ENCODE measurements at places on chromosomes 7 and 10.

DNA sequence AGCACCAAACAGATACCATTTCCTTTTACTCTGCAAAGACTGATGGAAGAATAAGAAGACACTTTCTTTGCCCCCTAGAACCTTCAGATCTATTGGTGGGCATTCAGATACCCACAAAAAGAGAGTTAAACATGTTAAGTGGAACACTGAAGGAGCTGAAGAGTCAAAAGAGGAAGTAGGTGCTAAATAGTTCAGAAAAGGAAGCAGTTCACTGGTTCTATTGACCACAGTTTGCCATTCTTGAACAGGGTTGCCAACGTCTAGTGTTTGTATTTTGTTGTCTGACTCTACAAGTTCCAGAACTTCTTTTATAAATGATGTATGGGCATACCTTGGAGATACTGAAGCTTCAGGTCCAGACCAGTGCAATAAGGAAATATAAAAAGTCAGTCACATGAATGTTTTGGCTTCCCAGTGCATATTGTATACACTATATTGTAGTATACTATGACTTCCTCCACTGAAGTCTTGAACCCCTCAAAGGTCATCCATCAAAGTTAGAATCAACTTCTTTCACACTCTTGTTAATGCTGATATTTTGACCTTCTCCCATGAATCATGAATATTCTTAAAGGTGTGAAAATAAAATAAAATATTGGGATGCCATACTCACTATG, 47.5 kb upstream of the AGR3 start:
- no peaks in the 10 kb centered on the region for H3K4me1 ChIP-seq
- H3K27me3 ChIP-seq = no peaks in the 10 kb centered on the region
- no peaks in the 10 kb centered on the region for H3K36me3 ChIP-seq
- H3K27ac ChIP-seq = no peak overlapping the region

GRCh38 chr10:73906524-73907447, 4.1 kb upstream of the PLAU start:
- no peak overlapping the region for H3K4me3 ChIP-seq
- peak; percentile 74 for DNase-seq
- peaks cover 14% of the 10 kb centered on the region for H3K4me1 ChIP-seq
- peaks cover 13% of the 10 kb centered on the region for H3K27me3 ChIP-seq
- H3K36me3 ChIP-seq = no peaks in the 10 kb centered on the region

GRCh38 chr7:2860627-2861133, 16.6 kb upstream of the GNA12 start:
- DNase-seq = no peak
- H3K27me3 ChIP-seq = no peaks in the 10 kb centered on the region
- H3K4me3 ChIP-seq = no peak overlapping the region
- peaks cover 24% of the 10 kb centered on the region for H3K4me1 ChIP-seq
- peak overlapping the region; percentile 15 for H3K27ac ChIP-seq
- no peaks in the 10 kb centered on the region for H3K36me3 ChIP-seq

GRCh38 chr7:137304624-137305235, 38.8 kb downstream of the PTN start:
- H3K27ac ChIP-seq = peak overlapping the region; percentile 11
- peaks cover 42% of the 10 kb centered on the region for H3K4me1 ChIP-seq
- H3K27me3 ChIP-seq = no peaks in the 10 kb centered on the region
- H3K36me3 ChIP-seq = no peaks in the 10 kb centered on the region

DNA sequence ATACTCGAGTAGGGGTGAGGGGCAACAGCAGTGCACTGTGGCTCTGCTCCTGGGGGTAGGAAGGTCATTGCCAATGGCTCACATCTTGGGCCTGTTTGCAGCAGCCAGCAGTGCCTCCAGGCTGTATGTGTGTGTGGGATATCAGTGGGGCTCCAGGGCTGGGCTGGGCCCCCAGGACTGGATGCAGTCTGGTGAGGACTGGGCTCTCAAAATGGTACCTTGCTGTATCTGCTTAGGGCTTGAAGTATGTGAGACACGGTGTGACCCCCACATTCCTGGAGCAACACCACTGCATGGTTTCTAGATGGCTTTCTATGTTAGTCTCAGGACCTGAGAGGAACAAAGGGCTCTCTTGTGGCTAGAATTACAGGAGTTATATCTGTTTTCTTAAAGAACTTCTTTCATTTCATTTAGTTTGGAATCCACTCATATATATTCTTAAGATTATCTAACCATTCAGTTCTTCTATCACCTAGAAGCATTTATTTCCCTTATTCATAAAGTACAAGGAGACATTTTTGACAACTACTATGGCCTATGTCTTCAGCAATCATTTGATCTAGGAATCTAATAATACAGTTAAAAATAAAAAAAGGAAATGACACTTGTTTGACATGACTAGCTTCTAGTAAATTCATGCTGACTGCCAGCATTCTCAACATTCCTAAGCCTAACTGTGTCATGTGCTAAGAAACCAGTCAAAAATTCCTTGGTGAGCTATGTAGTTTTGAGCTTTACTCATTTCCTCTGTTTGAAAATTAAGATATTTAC, 443.2 kb upstream of the SEMA3A start:
- peak overlapping the region; percentile 59 for H3K27ac ChIP-seq
- no peaks in the 10 kb centered on the region for H3K36me3 ChIP-seq
- peak; percentile 48 for DNase-seq
- no peak overlapping the region for H3K4me3 ChIP-seq
- H3K27me3 ChIP-seq = no peaks in the 10 kb centered on the region
- peaks cover 17% of the 10 kb centered on the region for H3K4me1 ChIP-seq

- no peak overlapping the region for H3K27ac ChIP-seq
- H3K36me3 ChIP-seq = no peaks in the 10 kb centered on the region
- H3K4me3 ChIP-seq = no peak overlapping the region
- H3K4me1 ChIP-seq = no peaks in the 10 kb centered on the region
These were observed 176.5 kb upstream of the FRMD4A start for GRCh38 chr10:14507176-14507575.

DNA sequence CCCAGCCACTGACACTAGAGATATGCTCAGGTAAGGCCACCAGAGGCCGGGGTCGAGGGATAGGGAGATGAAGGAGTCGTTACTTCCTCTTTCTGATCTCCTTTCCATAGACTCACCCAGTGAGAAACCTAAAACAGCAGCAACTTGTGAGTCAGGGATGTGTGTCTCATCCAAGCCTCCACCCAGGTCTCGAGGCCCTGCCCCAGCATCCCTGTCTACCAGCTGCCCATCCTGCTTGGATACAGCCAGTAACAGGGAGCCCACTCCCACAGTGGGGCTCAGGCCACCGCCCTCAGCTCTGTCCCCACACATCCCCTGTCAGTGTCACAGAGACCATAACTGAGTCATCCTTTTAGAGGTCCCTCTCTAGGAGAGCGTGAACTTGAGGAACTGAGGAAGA, 49.6 kb upstream of the CHST15 start:
- H3K4me1 ChIP-seq = no peaks in the 10 kb centered on the region
- H3K27ac ChIP-seq = no peak overlapping the region
- no peaks in the 10 kb centered on the region for H3K27me3 ChIP-seq
- DNase-seq = no peak
- no peaks in the 10 kb centered on the region for H3K36me3 ChIP-seq

- no peak overlapping the region for H3K4me3 ChIP-seq
- H3K27me3 ChIP-seq = no peaks in the 10 kb centered on the region
- H3K36me3 ChIP-seq = no peaks in the 10 kb centered on the region
- H3K4me1 ChIP-seq = peaks cover 26% of the 10 kb centered on the region
- peak overlapping the region; percentile 84 for H3K27ac ChIP-seq
These were observed 26.6 kb downstream of the FGF8 start for GRCh38 chr10:101749047-101750016.

- no peaks in the 10 kb centered on the region for H3K27me3 ChIP-seq
- no peaks in the 10 kb centered on the region for H3K36me3 ChIP-seq
- no peak overlapping the region for H3K27ac ChIP-seq
- DNase-seq = no peak
- no peak overlapping the region for H3K4me3 ChIP-seq
These were observed 945.5 kb downstream of the SORCS3 start for GRCh38 chr10:105586451-105587098.

GRCh38 chr10:131675104-131675503, 225.7 kb upstream of the PPP2R2D start:
- no peak for DNase-seq
- no peak overlapping the region for H3K27ac ChIP-seq
- H3K4me3 ChIP-seq = no peak overlapping the region

DNA sequence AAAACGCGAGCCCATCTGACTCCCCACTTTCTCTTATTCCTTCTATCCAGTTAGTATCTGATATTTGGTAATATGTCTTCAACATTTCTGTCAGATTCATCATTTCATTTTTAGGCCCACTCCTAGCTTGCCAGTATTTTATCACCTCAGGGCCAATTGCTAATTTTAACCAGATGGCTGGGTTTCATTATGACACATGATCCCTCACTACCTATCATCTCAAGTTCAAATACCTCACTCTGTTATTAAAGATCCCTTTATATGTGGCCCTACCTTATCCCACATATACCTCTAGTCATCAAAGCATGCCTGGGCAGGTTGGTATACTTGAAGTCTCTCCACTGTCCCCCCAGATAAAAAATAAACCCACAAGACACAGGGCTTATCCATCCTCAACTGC, 104.9 kb downstream of the RNLS start:
- no peaks in the 10 kb centered on the region for H3K27me3 ChIP-seq
- H3K4me1 ChIP-seq = peaks cover 10% of the 10 kb centered on the region
- no peak for DNase-seq
- no peak overlapping the region for H3K27ac ChIP-seq
- H3K4me3 ChIP-seq = no peak overlapping the region
- H3K36me3 ChIP-seq = no peaks in the 10 kb centered on the region

All from cardiac muscle cell (in vitro differentiated cells and primary cell).